Activated CD4-positive, alpha-beta memory T cell treated with anti-CD3 and anti-CD28 coated beads, Interleukin-2, amount 10 ng/mL, durations not matched to agents 7 days and 5 days (primary cell): ENCODE measurements at places on chromosomes 16 and 17.

DNA sequence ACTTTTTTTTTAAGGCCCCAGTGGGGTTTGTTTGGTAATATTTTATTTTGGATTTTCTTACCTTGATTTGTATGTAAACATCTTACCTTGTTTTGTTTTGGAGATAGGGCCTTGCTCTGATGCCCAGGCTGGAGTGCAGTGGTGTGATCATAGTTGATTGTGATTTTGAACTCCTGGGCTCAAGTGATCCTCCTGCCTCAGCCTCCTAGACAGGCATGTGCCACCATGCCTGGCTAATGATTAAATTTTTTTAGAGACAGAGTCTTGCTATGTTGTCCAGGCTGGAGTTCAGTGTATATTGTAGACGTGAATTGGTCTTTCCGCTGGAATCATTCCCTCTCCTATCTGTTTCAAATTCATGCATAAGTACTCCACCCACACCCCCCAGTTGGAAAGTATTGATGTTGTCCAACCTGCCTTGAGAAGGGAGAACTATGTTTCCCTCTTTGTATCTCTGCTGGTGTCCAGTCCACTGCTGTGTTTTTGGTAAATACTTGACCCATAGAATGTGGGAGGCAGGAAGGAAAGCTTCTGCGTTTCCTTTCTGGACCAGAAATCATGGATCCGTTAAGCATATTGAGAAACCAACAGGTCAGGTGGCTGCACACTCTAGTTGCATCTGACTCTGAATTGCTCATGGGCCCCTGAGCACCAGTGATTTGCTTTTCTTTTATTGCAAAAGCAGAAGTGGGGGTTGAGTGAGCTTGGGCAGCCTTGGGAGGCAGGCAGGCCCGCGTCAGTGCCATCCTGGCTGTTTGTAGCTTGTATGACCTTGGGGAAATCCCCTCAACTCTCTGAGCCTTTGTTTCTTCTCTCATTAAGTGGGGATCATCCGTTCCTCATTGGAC, 25.0 kb downstream of the RMI2 start:
- no peak for DNase-seq

GRCh38 chr16:59144841-59145240, 410.7 kb upstream of the GOT2 start:
- DNase-seq, result no peak

DNA sequence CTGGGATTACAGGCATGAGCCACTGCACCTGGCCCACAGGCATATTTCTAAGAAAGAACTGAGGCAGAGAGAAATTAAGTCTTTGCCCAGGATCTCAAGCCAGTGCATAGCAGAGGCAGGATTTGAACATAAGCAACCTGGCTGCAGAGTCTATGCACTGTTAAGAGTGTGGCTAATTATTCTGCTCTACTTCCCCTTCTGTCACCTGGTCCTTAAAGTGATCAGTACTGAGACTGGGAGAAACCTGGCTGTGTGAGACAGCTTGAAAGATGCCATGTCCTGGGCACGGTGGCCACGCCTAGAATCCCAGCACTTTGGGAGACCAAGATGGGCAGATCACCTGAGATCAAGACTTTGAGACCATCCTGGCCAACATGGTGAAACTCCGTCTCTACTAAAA, 58.1 kb downstream of the IQCK start:
- DNase-seq, result no peak

- DNase-seq, result no peak
These were observed 53.1 kb downstream of the RPH3AL start for GRCh38 chr17:299546-299945.

DNA sequence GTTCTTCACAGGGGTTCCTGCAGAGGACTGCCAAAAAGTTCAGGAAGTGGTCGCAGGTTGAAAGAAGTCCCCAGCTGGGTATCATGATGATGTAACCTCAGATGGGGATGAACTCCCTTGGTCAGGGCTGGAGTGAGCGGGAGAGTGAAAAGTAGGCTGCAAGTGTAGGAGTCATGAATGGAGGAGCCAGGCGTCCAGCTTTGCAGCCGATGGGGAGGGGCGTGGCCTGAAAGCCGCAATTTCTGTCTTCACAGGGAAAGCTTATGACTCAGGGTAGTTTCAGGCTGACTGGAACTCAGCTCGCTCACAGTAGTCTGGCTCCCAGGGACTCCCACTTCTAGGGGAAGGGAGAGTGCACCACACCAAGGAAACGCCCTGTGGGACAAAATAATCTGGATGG, 70.0 kb upstream of the HS3ST3A1 start:
- DNase-seq, result peak; percentile 50

DNA sequence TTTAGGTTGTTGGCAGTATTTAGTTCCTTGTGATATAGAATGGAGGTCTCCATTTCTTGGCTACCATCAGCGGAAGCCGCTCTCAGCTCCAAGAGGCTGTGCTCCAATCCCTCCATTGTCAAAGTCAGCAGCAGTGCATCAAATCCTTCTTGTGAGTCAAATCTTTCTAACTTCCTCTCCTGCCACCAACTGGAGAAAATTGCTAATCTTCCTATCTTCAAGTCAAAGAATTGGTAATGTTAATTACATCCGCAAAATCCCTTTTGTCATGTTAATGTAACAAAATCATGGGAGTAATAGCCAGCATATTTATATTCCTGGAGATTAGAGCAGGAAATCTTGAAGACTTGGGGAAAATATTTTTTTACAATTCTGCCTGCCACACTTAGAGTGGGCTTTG, 436.4 kb upstream of the DYNLRB2 start:
- no peak for DNase-seq
